AG10803 (cell line): ENCODE measurements at places on chromosomes 3 and 15.

DNA sequence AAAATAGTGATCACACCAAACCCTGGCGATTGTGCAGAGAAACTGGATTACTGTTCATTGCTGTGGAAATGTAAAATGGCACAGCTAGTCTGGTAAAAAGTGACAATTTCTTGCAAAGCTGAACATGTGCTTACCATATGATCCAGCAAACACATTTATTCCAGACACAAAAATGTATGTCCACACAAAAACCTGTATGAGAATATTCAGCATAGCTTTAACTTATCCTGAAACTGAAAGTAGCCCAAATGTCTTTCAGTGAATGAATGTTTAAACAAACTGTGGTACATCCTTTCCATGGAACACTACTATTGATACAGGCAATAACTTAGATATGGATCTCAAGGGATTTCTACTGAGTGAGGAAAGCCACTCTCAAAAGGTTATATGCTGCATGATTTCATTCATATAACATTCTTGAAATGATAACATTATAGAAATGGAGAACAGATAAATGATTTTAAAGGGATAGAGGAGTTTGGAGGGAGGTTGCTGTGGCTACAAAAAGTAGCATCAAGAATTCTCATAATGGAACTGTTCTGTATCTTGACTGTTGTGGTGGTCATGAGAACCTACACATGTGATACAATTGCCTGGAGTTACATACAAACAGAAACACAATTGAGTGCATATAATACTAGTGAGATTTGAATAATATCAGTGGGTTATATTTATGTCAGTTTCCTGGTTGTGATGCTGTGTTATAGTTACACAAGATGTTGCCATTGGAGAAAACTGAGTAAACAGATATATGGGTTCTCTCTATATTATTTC is 70.7 kb upstream of the DPH6 start:
- peak; percentile 38 for DNase-seq

GRCh38 chr15:57495041-57495440 is 96.7 kb upstream of the MYZAP start:
- DNase-seq: peak; percentile 15

DNA sequence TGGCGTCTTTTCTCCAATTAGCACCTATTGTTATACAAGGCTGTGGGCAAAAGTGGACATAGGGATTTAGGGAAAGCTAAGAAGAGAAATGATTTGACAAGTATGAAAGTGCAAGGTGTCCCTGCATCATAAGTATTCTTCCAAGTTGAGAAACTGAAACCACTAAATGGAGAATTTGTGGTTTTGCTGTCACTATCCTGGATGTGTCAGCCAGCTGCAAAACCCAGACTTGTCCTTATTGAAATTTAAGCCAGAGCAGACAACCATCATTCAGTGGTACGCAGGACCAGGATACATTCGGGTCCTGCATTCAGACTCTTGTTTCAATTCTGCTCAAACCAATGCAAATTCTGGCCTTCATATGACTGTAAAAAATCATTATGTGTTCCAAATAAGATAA is 384.8 kb upstream of the TGFBR2 start:
- DNase-seq: peak; percentile 49

DNA sequence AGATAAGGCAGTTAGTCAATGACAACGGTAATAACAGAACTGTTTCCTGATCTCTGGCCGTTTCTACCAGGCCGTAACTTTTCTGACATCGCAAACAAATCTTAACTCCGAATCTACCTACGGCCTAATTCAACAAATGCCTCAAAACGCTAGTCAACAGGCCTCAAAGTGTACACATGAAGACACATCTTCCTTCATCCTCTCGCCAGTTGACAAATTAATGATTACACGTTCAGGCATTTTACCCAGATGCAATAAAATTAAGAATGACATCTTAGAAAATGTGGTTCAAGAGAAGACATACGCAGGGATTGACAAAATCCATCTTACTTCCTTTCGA is 1.5 kb downstream of the SFMBT1 start:
- no peak for DNase-seq

DNA sequence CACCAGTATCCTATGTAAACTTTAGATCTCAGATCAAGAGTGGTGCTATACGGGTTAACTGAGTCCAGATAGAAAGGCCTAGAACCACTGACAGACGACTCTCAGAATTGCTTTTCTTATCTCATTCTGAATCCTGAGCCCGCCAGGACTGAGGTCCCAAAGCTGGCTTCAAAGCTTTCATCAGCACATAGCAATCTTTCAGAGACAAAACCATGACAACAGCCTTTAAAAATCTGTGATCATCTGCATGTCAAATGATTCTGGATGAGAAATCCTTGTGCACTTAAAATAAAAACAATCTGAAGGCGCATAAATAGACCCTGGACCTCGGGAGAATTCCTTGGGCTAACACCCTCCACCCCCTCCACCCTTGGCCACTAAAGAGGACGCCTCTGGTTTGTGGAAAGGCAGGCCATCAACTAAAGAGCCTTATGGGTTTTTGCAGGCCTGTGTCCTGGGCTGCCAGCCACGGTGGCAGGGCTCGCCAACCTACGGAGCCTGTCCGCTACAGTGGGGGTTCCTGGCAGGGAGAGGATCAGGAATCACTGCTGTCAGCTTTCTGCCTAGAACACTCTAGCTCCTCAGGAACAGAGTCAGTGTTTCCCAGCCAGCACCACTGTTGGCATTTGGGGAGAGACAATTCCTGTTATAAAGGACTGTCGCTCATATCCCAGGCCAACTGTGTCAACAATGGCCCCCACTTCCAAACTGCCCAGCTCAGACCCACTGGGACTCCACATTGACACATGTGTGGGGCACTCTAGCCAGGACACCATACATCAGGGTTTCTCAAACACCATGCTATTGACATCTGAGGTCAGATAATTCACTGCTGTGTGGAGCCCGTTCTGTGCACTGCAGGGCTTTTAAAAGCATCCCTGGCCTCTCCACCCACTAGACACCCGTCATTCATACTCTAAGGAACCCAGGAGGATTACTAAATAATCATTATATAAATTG is 20.2 kb downstream of the TLE3 start:
- DNase-seq: no peak

GRCh38 chr3:26932752-26933151 is 310.2 kb downstream of the LRRC3B start:
- no peak for DNase-seq

DNA sequence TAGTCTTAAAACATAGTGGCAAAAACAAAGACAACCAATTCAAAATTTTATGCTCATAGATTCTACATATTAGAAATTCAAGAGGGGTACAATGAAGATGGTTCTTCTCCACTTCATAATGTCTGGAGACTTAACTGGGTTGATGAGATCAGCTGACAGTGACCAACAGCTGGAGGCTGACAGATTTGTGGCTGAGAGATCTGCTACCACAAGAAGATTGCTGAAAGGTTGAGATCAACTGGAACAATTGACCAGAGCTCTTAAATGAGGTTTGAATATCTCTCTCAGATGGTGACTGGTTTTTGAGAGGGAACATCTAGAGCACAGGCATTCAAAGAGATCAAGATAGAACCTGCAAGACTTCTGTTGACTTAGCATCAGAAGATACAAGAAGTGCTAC is 254.1 kb upstream of the ARPP21 start:
- DNase-seq: no peak

DNA sequence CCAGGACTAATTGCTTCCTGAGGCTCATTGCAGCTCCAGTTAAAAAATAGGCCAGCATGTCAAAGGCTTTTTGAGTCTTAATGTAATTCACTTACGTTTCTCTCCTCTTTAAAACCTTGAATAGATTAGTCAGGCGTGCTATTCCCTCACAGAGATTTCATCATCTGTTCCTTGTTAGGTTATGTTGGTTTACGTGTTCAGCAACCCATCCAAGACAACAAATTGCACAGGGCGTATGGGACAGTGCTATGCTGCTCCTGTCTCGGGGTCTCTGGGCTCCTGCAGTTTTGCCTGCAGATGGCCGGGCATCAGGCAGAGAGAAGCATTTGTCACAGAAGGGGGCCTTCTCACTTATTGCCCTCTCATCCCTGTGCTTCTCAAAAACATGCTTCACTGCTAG is 117.1 kb downstream of the CHDH start:
- peak; percentile 48 for DNase-seq

DNA sequence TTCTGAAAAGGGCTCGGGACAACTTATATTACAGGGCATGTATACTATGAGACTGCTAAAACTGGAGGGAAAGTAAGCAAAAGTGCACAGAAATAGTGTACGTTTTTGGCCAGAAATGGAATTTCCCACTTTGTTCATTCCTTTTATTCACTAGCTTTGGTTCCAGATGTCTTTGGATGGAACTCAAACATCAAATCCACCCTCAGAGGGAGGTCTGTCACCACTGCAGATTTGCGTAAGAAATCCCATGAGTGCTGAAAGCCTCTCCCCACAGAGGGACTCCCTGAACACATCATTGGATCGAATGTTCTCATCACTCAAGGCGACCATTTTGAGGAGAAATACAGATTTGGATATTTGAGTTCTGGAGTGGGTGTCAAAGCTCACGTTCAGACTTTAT is 71.6 kb downstream of the FEM1B start:
- peak; percentile 65 for DNase-seq

DNA sequence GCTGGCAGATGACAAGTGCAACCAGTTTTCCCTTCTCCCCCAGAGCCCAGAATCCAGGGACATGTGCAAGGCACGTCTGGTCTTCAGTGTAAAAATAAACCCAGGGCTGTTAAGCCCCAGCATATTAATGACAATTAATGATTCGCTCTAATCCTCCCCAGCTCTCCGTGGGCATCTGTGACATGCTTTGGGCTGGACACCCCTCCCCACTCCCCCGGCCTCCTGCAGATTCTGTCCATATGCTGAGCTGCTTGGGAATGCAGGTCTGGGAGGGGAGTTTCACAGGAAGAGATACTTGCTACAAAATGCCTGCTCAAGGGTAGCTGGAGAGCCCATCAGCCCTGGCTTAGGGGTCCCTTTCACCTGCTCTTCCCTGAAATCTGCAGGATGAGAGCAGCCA is 43.0 kb upstream of the NTRK3 start:
- DNase-seq: no peak

GRCh38 chr3:122955916-122956692 is 71.5 kb downstream of the SEMA5B start:
- no peak for DNase-seq

GRCh38 chr3:183697123-183697609 is 431 bp upstream of the YEATS2 start:
- DNase-seq: no peak

GRCh38 chr3:137259701-137260100 is 301.9 kb downstream of the IL20RB start:
- no peak for DNase-seq

DNA sequence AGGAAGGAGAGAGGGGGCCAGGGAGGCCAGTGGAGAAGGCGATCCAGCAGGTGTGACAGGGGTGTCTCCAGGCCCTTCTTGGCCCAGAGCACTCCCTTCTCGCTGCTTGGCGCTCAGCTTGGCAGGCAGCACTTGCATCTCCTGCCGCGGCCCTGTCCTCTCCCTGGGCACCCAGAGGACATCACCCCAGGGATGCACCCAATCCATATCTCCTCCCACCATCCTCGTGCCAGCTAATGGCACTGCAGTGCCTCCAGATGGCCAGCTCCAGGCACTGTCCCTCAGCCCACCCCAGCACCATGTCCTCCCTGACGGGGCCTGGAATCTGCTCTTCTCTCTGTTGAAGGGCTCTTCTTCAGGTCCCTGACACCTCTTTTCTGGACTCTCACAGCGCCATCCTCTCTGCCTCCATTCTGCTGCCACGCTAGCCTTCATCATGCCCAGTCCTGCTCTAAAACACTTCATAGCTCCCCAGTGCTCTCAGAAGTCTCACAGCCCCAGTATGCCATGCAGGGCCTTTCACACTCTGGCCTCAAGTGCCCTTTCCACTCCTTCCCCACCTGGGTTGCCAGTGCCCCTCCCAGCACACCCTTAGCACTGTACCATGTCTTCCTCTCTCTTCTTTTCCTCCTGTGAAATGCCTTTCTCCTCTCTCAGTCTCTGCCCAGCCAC is 106.8 kb upstream of the SLC6A11 start:
- DNase-seq: no peak

GRCh38 chr3:143103652-143104051 is 15.9 kb upstream of the CHST2 start:
- no peak for DNase-seq

DNA sequence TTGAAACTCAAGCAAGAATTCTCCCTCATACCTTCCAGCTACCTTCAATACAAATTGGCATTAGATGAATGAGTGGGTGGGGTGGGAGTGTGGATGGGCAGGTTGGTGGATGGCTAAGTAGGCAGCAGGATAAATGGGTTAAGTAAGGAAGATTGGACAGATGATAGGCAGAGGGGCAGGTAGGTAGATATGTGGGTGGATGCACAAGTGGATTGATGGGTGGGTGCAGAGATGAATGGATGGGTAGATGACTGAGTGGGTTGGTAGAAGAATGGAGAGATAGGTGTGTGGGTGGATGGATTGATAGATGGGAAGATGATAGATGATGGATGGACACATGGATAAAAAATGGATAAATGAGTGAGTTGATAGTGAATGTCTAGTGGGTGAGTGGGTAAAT is 27.6 kb downstream of the VIPR1 start:
- DNase-seq: no peak

- no peak for DNase-seq
Measured at GRCh38 chr15:39721893-39722292, 60.7 kb downstream of the FSIP1 start.

DNA sequence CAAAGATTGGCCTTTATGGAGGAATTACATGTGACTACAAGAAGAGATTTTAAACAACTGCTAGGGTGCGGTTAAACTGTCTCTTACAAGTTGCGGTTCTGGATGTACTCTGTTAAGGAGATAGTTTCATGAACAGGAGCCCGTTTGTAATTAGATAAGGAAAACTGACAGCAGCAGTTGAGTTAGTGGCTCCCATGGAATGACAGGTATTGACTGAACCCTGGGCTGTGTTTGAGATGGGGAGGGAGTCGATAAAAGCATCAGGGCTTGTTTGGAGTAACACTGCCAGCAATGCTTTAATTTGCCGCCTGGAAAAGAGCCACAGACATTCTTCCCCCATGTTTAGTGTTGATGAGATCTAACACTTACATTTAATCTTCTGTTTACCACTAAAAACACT is 139.9 kb downstream of the ROBO2 start:
- no peak for DNase-seq

DNA sequence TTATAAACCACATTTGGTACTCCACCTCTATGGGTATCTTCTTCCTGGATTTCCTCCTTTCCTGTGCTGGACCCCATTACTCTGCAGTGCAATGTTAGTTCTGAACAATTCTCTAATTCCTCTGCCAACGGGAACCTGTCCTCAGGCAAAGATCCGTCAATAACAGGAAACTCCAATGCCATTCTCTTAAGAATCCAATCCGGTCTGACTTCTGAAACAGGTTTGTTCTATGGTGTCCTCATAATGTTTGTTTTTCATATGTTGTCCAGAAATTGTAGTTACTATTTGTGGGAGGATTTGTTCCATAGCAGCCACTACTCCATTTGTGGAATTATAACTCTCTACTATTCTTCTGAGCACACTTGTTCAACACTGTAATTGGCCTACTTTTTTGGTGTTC is 112.7 kb downstream of the TBL1XR1 start:
- no peak for DNase-seq
